M059J (cell line): ENCODE measurements at places on chromosomes 6 and 20.

DNA sequence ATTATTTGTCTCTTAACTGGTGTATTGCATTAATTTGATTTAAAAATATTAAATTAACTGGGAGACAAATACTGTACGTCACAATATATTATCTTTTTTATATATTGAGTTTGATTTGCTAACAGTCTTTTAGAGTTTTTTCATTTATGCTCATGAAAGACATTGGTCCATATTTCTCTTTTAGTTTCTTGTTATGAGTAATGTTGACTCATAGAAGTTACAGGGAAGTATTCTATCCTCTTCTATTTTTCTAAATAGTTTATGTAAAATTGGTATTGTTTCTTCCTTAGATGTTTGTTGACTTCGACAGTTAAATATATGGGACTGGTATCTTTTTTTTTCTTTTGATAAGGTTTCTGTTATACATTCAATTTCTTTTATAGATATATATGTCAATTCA, 1115.6 kb upstream of the CITED2 start:
- peak; percentile 44 for DNase-seq

DNA sequence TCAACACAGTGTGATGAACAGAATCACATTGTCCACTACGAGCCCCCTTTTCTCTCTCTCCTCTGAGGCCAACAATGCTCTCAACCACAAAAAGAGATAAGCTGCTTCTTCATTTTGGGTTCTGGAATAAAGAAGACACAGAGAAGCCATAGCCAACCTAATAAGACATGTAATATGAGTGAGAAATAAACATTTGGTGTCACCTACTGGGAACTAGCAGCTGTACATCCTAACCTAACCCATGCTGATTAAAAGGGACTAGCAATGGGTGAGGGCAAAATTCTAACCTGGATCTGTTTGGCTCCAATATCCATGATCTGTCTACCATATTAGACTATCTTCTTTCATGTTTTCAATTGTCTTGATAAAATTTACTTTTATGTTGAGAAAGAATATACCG, 369.1 kb upstream of the MARCKS start:
- peak; percentile 46 for DNase-seq

- peak; percentile 42 for DNase-seq
Observed at GRCh38 chr20:25220810-25221591, 25.5 kb downstream of the ENTPD6 start.

DNA sequence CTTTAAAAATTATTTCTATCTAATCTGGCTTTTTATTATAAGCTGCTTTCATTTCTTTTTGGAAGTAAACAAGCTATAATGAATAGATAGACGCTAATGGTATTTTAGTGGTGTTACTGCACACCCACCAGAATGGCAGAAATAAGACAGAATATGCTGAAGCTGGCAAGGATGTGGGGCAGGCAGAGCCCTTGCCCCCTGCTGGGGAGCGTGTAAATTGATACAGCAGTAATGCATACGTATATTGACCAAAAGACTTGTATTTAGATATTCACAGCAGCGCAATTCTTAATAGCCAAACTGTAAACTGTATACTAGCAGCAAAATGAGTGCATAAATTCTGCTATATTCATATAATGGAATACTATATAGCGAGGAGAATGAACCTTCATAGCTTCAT, 35.3 kb downstream of the TMEM181 start:
- DNase-seq = no peak

DNA sequence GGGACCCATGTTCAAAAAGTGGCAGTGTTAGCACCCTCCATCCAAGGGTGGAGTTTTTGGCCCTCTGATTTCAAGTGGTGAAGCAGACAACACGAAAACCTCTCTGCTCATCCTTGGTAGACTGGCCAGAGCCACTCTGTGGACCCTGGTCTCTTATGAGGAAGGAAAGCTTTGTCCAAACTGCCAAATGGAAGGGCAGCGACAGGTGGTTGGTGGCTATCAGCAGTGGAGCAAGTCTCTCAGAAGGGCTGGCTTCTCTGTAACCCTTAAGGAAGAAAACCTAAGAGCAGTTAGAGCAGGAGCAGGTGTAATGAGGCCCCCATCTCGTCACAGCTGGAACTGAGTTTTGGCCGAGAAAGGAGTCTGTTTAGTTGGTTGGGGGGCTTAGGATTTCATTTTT, 155.8 kb downstream of the SLC16A10 start:
- DNase-seq = no peak

GRCh38 chr6:112223070-112223861, 31.1 kb downstream of the LAMA4 start:
- DNase-seq = peak; percentile 91

GRCh38 chr6:141077355-141078333, 1055.1 kb upstream of the GJE1 start:
- peak; percentile 28 for DNase-seq

GRCh38 chr20:24241466-24241865, 228.0 kb upstream of the SYNDIG1 start:
- no peak for DNase-seq

GRCh38 chr6:97437087-97437486, 154.1 kb upstream of the MMS22L start:
- DNase-seq = peak; percentile 5

DNA sequence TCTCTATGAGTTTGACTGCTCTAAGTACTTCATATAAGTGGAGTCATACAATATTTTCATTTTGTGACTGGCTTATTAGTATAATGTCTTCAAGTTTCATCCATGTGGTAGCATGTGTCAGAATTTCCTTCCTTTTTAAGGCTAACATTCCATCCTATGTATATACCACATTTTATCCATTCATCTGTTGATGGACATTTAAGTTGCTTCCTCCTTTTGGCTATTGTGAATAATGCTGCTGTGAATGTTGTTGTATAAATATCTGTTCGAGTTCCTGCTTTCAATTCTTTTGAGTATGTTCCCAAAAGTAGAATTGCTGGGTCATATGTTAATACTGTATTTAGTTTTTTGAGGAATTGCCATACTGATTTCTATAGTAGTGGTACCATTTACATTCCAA, 79.5 kb downstream of the PTPRA start:
- DNase-seq = no peak

DNA sequence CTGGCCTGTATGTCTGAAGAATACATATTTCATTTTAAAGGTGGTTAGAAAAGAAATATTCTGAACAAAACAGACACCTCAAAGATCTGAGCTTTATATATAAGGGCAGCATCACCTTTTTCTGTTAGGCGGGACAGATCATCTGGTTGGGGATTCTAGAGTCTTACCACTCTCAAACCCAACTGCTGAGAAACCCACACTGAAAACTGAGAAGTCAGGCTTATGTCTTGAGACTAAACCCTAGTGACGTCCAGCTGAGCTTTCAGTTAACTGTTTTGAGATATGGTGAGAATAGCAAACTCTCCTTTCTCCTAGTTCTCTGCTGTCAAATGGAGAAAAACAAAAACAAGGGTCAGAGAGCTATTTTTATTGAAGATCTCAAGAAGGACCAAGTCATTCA, 63.7 kb upstream of the CCN6 start:
- DNase-seq = no peak

- DNase-seq = no peak
Observed at GRCh38 chr6:26272171-26272637, 92.8 kb upstream of the BTN3A2 start.

GRCh38 chr6:6760002-6760401, 171.5 kb downstream of the LY86 start:
- DNase-seq = no peak
